ENCODE measurements at places on chromosomes 6 and 20. TPM values are rescaled to one million over a fixed set of nuclear protein-coding genes. Genes with fewer than 3 reads are reported as not detected.

Gene POM121L2
- not detected for polyA plus RNA-seq

Gene GJA10
- polyA plus RNA-seq, result not detected

Gene BPIFA1
- not detected for polyA plus RNA-seq

Gene MDFI
- polyA plus RNA-seq, result 27.9 TPM

Gene RIPOR3
- polyA plus RNA-seq, result 4.8 TPM

Gene ASIP
- 0.67 TPM for polyA plus RNA-seq

Gene KIZ
- 28.4 TPM for polyA plus RNA-seq

Gene SLC35F1
- polyA plus RNA-seq, result 18.5 TPM

Gene HLA-C
- polyA plus RNA-seq, result 72.7 TPM

Gene BTBD3
- polyA plus RNA-seq, result 19.4 TPM

Gene CST4
- polyA plus RNA-seq, result not detected

Gene IFNGR1
- polyA plus RNA-seq, result 38.4 TPM

Gene RAMACL
- polyA plus RNA-seq, result 0.44 TPM

Gene FRS3
- polyA plus RNA-seq, result 25.3 TPM

GRCh38 chr20:62550087-62550632, 74.4 kb upstream of the GATA5 start:
- DNase-seq, result peak; percentile 94

- DNase-seq, result no peak
Observed at GRCh38 chr6:159075506-159076228, 30.9 kb upstream of the TAGAP start.

DNA sequence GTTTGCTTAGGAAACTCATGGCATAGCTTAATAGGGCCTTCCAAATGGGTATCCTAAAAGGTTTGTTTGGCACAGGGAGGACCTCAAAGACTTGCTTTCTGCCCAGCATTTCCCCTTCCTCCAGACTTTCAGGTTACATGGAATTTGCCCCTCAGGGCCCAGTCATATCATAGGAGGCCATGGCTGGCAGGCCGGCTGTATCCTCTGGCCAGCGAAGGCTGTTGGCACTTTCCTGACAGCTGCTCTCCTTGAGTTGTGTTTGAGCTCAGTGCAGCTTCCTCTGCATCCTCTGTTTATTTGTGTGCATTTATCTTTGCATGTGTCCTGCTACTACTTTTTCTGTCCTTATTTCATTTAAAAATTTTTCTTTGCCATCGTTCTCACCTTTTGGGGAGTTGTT, 90.9 kb downstream of the ANKS1A start:
- no peak for DNase-seq

DNA sequence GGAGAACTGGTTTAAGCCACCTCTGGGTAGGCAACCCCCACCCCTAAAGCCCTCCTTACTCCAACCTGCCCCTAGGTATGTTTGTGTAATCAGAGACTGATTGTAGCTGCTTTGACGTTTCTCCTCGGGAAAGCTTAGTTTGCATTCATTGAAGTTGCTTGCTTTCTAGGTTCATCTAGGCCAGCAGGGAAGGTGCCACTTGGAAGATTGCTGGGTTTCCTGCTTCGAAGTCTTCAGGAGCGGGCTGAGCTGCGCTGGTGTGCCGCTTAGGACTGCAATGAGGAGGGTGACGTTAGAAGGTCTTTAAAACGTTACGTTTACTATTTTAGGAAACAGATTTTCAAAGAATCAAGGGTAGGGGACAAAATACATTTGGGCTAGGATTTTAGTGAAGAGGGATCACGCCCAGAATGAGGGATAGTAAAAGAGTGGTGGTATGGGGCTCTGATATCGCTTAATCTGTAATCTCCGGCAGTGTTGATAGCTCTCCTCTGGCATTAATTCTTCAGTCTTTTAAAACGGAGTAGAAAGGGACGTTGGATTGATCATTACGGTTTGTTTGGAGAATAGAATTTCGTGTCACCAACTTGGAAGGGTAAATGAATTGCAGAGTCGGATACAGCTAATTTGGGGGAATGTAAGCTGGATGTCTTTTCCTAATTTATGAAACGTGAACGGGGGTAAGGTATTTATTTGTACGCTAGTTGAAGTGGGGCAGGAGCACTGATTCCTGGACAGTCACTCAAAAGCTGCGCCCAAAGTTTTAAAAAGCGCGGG, 92.6 kb upstream of the PRDM1 start:
- DNase-seq, result peak; percentile 40

DNA sequence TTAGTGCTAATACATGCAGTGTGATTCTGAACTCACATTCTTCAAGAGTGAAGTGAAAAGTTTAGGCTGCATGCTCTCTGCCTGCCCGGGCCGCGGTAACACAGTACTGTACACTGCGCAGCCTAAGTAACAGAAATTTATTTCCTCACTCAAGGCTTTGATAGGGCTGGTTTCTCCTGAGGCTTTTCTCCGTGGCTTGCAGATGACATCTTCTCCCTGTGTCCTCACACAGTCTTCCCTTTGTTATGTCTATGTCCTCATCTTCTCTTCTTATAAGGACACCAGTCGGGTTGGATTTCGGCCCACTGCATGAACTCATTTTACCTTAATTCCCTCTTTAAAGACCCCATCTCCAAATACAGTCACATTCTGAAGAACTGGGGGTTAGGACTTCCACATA, 51.1 kb upstream of the TMEM170B start:
- DNase-seq, result no peak

DNA sequence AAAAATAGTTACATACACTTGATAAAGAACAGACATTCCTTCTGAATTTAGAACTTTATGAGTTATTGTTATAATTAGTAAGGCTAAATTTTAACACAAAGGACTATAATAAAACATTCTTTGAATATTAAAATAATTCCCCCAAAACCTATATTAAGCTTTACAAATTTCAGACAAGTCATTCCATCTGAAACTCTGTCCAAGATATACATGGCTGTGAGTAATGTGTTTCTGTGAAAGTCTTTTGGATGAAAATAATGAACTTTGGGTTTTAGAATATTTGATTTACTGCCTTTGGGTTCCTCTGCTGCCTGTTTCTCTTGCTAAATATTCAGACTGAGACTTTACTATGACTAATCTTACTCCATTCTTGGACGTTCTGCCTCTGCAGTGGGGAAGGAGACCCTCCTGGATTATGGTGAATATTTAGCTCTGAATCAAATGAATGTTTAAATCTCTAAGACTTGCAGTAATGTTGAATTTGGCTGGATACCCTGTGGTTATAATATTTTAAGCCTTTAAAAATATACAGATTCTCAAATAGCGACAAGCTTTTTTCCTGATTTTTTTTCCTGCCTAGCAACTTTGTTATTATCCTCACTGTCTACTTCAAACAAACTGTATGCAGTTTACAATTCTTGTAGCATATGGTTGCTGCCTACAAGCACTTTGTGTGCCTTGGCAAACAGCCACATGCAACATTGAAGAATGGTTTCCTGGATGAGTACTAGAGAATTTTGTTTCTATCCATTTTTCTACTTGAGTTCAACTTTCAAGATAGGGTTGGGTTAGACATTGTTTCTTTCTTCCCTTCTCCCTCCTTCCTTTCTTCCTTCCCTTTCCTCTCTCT, 51.4 kb downstream of the TXLNB start:
- peak; percentile 76 for DNase-seq

DNA sequence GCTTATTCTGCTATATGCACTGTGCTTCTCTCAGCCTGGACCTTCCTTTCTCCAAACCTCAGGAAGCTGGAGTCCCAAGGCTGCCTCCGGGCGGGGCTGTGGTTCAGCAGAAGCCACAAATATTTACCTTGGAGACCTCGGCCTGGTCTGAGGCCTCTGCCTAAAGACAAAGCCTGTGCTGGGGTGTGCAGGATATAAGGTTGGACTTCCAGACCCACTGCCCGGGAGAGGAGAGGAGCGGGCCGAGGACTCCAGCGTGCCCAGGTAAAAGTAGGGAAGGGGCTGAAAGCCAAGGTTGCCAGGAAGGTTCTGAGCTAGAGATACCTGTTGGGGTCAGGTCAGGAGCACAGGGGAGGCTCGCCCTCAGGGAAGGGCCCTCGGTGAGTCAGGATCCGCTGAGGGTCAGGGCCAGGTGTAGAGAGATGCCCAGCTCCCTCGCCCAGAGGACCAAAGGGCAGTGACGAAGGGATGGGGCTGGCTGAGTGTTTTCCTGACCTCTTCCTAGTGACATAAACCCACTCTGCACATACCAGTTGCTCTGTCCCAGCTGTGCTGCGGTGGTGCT, at the start of gene BPIFB1:
Gene BPIFB1, plus strand, starts transcription at position 224 of the 565 bp plus-strand sequence. CDS start 2,860 bp downstream, outside the sequence.
- DNase-seq, result no peak

GRCh38 chr6:36962874-36963273, 8.3 kb downstream of the PI16 start:
- no peak for DNase-seq

- no peak for DNase-seq
Observed at GRCh38 chr6:168061269-168062210, 17.5 kb downstream of the FRMD1 start.

GRCh38 chr6:47371139-47371869, 61.6 kb upstream of the TNFRSF21 start:
- DNase-seq, result peak; percentile 32

DNA sequence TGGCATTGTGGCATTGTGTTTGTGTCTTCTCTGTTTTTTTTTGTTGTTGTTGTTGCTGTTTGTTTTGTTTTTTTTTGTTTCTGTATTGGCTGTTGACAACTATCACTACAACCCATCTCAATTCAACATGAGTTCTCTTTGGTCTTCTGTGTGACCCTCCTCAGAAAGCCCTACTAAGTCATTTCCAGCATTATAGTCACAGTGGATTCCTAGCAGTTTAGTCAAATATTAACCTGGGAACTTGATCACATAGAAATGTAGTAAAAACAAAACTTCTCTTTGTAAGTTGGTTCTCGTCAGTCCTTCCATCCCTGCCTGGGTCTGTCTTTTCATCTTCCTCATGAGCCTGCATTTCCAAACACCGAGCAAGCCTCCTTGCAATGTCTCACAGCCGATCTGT, 16.8 kb downstream of the SLC17A2 start:
- DNase-seq, result no peak

DNA sequence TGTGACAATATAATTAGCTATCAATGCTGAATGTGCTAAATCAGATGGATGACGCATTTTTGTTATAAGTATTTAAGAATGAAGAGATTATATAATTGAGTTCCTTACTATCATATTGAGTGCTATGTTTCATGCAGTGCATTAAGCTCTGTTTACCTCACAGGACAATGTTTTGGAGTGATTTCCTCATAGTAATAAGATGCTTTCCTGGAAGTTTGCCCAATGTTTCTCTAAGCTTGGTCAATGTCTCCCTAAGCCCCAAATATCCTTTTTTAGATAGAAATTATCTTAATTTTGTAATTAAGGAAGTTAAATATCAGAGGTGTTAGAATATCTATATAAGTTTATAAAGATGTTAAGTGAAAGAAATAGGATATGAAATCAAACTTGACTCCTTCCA, 489.6 kb downstream of the MMUT start:
- peak; percentile 42 for DNase-seq

GRCh38 chr6:160180706-160181105, 59.1 kb downstream of the SLC22A1 start:
- DNase-seq, result no peak

DNA sequence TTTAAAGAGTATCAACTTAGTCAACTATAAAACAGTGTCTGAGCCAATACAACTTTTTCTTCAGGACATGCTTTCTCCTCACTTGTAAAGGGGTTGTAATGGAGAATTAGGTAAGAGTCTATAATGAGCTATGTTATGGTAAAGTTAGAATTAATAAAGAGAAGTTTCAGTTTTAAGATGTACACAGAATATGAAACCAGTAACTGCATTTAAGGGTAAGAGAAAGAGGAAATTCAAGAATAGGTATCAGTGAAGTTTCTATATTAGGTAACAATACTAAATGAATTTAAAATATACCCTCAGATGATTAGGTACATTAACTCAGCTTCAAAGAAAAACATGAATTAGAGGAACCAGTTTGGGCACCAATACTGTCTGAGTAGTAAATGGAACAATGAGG, 1444.3 kb upstream of the ADGRB3 start:
- no peak for DNase-seq

GRCh38 chr6:148689168-148689567, 57.7 kb upstream of the UST start:
- DNase-seq, result no peak

GRCh38 chr20:1313236-1313964, 15.5 kb downstream of the SDCBP2 start:
- peak; percentile 89 for DNase-seq

DNA sequence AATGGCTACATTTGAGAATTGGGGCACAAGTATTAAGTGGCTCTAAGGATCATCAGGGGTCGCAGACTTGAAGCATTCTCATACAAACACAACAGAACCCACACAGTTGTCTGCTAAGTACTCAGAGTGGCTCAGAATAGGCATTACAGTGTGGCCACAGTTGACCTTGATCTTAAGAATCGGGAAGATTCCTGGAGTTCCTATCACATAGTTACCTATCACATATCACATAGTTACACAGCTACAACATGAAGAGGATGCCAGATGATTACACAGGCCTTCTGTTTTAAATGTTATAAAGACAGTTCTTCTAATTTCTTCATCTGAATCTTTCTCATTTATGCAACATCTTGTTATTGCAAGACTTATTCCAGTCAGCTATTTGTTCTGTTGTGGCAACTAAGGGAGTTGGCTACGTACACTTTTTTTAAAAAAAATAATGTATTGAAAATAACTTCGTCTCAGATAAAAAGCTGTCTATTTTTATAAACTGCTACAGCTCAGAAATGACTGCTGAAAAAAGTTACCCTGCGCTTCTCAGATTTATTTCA, 129.0 kb downstream of the REV3L start:
- DNase-seq, result no peak

GRCh38 chr6:16472349-16473069, 234.1 kb downstream of the GMPR start:
- DNase-seq, result peak; percentile 58

GRCh38 chr6:154619146-154619545, 108.7 kb upstream of the CNKSR3 start:
- no peak for DNase-seq

GRCh38 chr6:78947529-78947928, 80.2 kb downstream of the IRAK1BP1 start:
- no peak for DNase-seq

DNA sequence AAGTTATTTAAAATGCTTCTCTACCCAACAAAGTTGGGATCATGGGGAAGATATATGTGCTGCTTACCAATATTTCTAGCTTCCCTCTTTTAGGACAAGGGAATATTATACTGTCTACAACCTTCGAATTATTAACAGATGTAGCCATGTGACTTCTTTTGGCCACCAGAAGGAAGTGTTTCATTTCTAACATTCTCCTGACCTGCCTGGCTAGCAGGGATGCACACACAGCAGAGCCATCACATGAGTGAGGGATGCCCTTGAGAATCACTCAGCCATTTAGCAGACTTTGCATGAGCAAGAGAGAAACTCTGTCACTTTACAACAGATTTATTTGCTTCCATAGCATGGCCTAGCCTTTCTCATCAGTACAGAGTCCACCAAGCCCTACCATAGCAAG, 230.7 kb upstream of the MARCKS start:
- DNase-seq, result no peak

DNA sequence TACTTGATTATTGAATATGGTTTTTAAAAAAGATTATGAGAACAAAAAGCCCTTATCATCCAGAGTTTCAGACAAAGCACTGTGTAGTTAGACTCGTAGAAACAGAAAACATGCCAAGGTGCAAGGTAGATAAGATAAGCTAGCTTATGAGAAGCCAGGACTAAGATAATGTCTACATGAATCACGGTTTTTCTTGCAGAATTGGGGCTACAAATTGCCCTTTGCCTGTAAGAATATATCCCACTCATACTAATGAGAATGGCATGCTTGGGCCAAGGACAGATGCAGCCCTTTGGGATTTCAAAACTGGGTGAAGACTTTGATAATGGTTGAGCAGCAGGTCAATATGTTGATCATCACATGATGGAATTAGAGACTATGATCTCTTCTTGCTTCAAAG, 165.3 kb upstream of the PREP start:
- no peak for DNase-seq

GRCh38 chr6:158640519-158640918, 4.0 kb downstream of the DYNLT1 start:
- DNase-seq, result no peak

- no peak for DNase-seq
Observed at GRCh38 chr20:32999603-33000250, 4.5 kb downstream of the SUN5 start.

All from cardiac muscle cell (in vitro differentiated cells and primary cell).